ENCODE measurements at places on chromosomes 16 and 17. TPM values are rescaled to one million over a fixed set of nuclear protein-coding genes. Genes with fewer than 3 reads are reported as not detected.
A peak's percentile ranks its signal among the peaks of the same experiment; 100 is the strongest.

Gene PLXDC1
- 4.1 TPM for total RNA-seq

Gene ATP6V0D1
- total RNA-seq, result 47.3 TPM

Gene NME1
- 310 TPM for total RNA-seq

Gene BEAN1
- total RNA-seq, result not detected

Gene APOBR
- not detected for total RNA-seq

Gene CUEDC1
- 10.7 TPM for total RNA-seq

Gene GAST
- not detected for total RNA-seq

Gene MAZ
- total RNA-seq, result 380 TPM

- DNase-seq, result no peak
Observed at GRCh38 chr16:77951788-77952187, 70.6 kb upstream of the CLEC3A start.

DNA sequence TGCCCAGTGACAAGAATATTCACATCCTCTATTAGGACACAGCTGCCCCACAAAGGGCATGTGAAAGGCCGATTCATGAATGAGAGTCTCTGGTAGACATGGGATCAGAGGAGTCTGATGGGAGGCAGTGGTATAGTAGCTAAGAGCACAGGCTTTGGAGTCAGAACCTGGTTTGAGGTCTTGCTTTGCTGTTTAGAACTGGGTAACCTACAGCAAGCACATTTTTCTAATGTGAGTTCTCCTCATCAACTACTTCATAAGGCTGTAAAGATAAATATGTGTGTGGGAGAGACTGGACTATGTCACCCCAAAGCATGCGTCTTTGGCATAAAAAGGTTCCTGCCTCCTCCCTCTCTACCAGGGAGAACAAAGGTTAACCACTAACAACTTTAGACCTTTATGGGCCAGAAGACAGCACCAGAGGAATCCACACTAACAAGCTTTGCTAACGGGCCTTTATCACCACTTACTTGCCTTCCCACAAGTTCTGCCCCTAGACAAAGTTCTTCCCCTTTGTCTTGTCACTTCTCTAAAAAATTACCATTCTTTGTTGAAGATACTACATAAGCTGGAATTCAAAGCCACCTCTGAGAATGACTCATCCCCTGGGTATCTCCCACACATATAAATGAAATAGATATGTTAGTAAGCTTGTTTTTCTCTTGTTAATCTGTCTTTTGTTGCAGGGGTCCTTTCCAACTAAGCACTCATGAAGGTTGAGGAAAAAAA lies 21.1 kb downstream of the CDR2 start:
- DNase-seq, result peak; percentile 21

DNA sequence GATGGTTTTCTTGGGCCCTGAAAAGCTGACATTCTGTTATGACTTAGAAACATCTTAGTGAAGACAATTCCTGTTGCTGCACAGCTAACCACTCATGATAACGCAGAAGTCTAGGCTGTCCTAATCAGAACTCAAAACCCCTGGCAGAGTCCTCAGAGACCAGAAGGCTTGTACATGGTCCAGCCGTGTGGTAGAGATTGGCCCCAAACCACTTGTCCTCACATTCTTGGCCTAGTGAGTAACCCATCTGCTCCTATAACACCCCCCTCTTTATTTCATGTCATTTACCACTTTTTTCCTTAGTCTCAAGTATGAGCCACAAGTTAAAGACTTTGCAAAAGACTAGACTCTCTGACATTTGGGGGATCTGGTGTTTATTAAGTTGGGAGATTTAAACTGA lies 116.5 kb upstream of the ADAMTS18 start:
- no peak for DNase-seq

- no peak for DNase-seq
Observed at GRCh38 chr17:31527606-31528005, 136.1 kb downstream of the RAB11FIP4 start.

DNA sequence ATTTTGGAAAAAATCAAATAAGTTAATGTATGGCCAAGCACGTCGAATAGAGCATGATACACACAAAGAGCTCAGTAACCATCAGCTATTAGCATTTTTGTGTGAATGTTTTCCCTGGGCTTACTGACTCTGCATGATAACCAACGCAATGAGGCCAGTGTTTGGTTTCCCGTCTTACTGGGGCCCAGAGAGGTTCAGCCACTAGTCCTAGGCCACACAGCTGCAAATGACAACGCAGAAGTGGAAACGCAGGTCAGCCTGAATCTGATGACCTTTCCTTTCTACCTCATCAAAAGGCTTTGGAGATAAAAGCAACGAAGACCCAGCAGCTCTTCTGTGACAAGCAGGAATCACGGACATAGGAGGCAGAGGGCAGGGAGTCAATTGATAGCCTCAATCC lies 7.2 kb upstream of the CACNG4 start:
- no peak for DNase-seq

DNA sequence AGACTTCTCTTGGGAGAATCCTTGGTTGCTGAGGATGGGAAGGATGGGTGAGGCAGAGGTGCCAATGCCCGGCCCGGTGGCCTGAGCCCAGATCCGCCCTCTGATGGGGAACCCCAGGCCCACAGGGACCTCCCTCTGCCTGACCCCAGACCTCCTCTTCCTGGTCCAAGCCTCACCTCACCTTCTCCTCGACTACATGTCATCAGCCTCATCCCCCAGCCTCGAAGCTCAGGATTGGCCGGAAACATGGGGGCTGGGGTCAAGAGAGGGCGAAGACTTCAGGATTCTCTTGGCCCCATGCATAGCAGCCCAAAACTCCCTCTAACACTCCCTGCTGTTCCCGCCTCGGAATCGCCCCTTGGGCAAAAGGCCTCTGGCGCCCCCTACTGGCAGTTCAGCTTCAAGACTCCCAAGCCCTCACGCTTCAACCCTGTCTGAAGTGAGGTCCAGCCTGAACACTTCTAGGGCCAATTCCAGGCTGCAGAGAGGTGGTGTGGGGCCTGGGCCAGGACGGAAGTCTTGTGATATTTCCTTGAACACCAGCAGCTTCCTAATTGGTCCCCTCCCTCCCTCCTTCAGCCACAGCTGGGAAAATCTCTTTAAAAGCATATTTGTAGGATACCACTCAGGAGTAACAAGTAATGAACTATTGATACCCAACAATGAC lies 47.2 kb downstream of the ARHGAP27 start:
- DNase-seq, result peak; percentile 99

DNA sequence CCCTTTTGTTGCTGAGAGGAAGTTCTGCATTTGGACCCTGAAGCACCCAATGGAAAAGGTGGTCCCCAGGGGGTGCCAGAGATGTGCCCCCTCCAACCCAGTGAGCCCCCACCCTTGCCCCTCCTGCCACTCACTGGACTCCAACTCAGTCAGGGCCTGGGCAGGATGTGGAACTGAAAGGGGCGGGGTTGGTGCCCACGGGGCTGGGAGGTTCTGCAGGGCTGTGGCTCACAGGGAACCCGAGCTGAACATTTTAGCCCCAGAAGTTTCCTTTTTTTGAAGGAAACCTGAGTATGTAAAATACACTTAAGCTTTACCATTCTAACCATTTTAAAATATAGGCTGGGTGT lies 15.8 kb upstream of the OGFOD3 start:
- no peak for DNase-seq

- DNase-seq, result no peak
Observed at GRCh38 chr16:66103211-66103610, 263.3 kb upstream of the CDH5 start.

GRCh38 chr17:47791025-47791424 lies 30.6 kb downstream of the OSBPL7 start:
- DNase-seq, result no peak

DNA sequence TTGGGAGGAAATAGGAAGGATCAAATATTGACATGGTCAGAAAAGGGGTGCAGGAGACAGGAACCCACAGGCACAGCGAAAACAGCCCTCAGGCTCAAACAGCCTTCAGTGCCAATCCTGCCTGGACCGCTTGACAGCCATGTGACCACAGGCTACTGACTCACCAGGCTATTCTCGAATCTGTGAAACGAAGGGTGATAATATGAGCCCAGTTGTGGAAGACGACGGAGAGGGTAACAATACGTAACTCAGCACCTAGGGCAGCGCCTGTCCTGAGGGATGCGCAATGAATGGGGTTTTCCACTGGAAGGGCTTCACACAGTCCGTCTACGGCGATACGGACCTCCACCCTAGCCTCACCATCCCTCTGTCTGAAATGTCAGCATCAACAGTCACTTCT lies 117.3 kb upstream of the RCVRN start:
- DNase-seq, result no peak

GRCh38 chr17:70074236-70074830 lies 692 bp upstream of the KCNJ16 start:
- no peak for DNase-seq

- peak; percentile 67 for DNase-seq
Observed at GRCh38 chr16:70437017-70437581, 1.8 kb downstream of the ST3GAL2 start.

- no peak for DNase-seq
Observed at GRCh38 chr17:18262641-18263040, 2.2 kb downstream of the MIEF2 start.

DNA sequence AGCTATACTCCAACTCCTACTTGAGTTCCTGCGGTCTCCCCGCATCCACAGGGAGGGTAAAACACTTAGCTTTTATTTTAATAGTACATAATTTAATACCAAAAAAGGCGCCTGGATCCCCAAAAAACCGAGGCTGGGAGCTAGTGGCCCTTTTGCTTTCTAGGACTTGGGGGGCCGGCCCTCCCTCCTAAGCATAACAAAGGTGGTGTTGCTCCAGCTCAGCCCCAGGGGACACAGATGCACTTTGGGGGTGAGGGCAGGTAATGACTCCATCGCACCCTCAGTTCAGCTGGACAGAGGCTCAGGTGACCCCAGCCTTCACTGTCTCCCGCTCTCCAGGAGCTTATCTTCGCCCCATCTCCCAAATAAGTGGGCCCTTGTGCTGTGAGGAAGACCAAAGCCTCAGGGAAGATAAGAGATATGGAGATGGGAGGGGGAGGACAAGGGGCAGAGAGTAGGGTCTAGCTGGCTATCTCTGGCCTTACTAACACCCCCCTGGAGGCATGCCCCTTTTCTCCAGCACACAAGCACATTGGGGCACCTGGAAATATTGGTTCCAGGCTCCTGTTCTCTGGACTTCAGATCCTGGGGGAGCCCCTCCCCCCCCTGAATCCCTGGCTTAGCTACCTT lies 2.8 kb upstream of the NHERF1 start:
- no peak for DNase-seq

DNA sequence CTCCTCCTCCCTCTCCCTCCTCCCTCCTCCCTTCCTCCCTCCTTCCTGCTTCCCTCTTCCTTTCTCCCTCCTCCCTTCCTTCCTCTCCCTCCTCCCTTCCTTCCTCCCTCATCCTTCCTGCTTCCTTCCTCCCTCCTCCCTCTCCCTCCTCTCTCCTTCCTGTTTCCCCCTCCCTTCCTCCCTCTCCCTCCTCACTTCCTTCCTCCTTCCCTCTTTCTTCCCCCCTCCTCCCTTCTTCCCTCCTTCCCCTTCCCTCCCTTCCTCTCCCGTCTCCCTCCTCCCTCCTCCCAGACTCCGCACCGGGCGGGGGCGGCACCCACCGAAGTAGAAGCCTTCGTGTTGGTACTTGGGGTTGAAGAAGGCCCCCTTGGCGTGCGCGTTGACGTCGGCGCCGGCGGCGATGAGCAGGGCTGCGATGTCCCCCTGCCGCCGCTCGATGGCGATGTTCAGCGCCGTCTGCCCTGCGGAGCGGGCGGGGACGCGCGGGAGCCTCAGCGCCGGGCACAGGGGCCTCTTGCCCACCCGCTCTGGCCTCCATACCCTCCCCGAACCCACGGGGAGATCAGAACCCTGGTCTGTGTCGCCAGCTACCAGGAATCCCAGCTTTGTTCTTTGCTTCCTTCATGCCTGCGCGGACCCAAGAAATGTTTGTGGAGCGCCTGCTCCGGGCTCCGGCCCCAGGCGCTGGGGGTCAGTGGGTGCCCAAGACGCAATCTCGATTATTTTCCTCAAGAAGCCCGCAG lies 22.2 kb downstream of the TRPV3 start:
- DNase-seq, result peak; percentile 70

DNA sequence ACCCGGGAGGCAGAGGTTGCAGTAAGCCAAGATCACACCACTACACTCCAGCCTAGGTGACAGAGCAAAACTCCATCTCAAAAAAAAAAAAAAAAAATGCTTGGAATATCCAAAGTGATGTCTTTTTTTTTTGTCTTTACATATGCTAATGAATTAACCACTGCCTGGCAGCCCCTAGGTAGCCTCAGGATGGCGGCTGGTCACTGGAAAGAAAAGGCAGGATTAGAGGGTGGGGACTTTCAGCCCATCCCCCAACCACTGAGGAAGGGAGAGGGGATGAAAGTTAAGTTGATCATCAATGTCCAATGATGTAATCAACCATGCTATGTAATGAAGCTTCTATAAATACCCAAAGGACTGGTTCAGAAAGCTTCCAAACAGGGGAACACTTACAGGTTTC lies 26.8 kb downstream of the RNF157 start:
- DNase-seq, result no peak

- DNase-seq, result no peak
Observed at GRCh38 chr16:19765860-19766553, 47.9 kb downstream of the IQCK start.

DNA sequence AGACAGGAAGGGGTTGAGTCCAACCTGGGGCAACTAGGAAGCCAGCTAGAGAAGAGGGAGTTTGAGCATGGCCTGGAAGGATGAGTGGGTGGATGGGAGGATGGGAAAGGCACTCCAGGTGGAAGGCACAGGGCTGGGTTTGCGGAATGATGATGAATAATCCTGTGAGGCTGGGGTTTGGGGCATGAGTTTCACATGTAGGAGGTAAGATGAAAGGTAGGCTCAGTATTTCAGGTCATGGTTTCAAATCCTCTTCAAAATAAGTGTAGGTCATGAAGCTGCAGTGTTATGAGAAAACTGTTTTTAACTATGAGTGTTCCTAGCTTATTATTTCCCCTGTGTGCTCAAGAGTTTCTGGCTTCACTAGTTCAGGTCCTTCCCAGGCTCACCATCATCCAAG lies 130.3 kb downstream of the SKAP1 start:
- no peak for DNase-seq

GRCh38 chr16:77995843-77996455 lies 26.4 kb upstream of the CLEC3A start:
- no peak for DNase-seq

GRCh38 chr16:27318392-27319256 lies 4.8 kb downstream of the IL4R start:
- DNase-seq, result no peak

DNA sequence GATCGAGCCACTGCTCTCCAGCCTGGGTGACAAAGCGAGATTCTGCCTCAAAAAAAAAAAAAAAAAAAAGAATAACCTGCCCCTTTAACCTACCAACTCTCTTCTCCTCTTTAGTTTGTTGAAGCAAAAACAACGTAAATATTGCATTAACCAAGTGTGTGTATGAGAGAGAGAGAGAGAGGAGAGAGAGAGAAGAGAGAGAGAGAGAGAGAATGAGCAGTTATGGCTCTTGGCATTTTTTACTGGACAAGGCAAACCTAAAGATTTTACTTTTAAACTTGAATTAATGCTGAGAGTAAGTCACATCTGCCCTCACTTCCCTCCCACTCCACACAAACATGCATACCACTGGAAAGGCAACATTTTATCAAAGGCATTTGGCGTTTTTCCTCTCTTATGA lies 3.0 kb upstream of the SLFN5 start:
- no peak for DNase-seq
